ENCODE measurements at places on chromosomes 7 and 10. TPM values are rescaled to one million over a fixed set of nuclear protein-coding genes. Genes with fewer than 3 reads are reported as not detected.

GRCh38 chr10:56469482-56469881 is 108.4 kb upstream of the ZWINT start:
- H3K36me3 ChIP-seq: no peaks in the 10 kb centered on the region
- no peaks in the 10 kb centered on the region for H3K27me3 ChIP-seq
- no peak overlapping the region for H3K4me3 ChIP-seq
- no peak for DNase-seq
- no peak overlapping the region for H3K27ac ChIP-seq

GRCh38 chr10:6170638-6171037 is 32.1 kb upstream of the PFKFB3 start:
- no peaks in the 10 kb centered on the region for H3K36me3 ChIP-seq
- DNase-seq: no peak
- H3K4me1 ChIP-seq: no peaks in the 10 kb centered on the region
- H3K27ac ChIP-seq: no peak overlapping the region
- no peak overlapping the region for H3K4me3 ChIP-seq

DNA sequence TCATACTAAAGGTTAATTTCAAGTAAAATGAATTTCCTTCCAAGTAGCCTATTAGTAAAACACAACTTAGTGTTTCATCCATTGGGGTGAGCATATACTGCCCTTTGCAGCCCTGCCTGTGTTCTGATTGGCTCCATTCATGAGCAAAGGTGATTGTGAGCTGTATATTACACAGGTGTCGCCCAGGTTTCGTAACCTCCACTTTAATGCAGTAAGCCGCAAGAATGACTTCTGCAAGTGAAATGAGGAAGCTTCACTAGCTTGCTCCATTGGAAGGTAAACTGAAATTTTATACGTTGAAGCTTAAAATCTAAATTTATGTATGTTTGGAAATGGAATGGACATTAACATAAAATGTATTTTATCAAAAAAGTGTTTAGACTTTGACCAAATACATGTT is 24.4 kb downstream of the MTURN start:
- H3K4me1 ChIP-seq: peaks cover 10% of the 10 kb centered on the region
- no peak for DNase-seq
- no peaks in the 10 kb centered on the region for H3K36me3 ChIP-seq
- H3K27me3 ChIP-seq: peaks cover 2% of the 10 kb centered on the region
- no peak overlapping the region for H3K4me3 ChIP-seq

GRCh38 chr7:19747740-19748339 is 25.6 kb downstream of the TMEM196 start:
- H3K27ac ChIP-seq: no peak overlapping the region
- H3K36me3 ChIP-seq: no peaks in the 10 kb centered on the region
- H3K27me3 ChIP-seq: 0 out of 2 replicates have a peak, but pooled peaks cover 4% of the 10 kb centered on the region
- H3K4me3 ChIP-seq: no peak overlapping the region
- peak; percentile 30 for DNase-seq
- H3K4me1 ChIP-seq: no peaks in the 10 kb centered on the region

DNA sequence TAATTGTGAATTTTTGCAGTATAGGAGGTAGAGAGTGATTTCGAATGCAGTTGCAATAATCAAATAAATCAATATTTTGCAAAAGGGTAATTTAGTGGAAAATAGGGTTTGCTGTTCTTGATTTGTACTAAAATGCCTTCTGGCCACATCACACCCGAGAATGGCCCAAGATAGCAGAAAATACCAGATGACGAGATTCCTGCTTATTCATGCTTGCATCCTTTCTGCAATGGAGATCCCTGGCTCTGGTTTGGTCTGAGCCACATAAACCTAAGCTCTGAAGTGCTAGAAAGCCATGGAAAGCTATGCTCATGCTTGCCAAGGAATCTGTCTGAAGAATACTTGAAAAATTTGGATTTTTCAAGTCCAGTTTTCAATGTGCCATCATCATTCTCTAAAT is 634.2 kb upstream of the COBL start:
- H3K27ac ChIP-seq: no peak overlapping the region
- H3K4me3 ChIP-seq: no peak overlapping the region
- no peaks in the 10 kb centered on the region for H3K4me1 ChIP-seq
- H3K27me3 ChIP-seq: no peaks in the 10 kb centered on the region

- no peak overlapping the region for H3K27ac ChIP-seq
- no peaks in the 10 kb centered on the region for H3K27me3 ChIP-seq
- DNase-seq: no peak
- H3K36me3 ChIP-seq: no peaks in the 10 kb centered on the region
These were observed 117.0 kb upstream of the RET start for GRCh38 chr10:42959833-42960232.

LIPF gene
- not detected for total RNA-seq

FBXL13 gene
- 2.5 TPM for total RNA-seq

JCAD gene
- 40.7 TPM for total RNA-seq

- peak; percentile 94 for DNase-seq
- H3K36me3 ChIP-seq: no peaks in the 10 kb centered on the region
- H3K27ac ChIP-seq: peak overlapping the region; percentile 87
- no peaks in the 10 kb centered on the region for H3K27me3 ChIP-seq
- peaks cover 55% of the 10 kb centered on the region for H3K4me1 ChIP-seq
These were observed 2.0 kb downstream of the ANKRD2 start for GRCh38 chr10:97574374-97575126.

DNA sequence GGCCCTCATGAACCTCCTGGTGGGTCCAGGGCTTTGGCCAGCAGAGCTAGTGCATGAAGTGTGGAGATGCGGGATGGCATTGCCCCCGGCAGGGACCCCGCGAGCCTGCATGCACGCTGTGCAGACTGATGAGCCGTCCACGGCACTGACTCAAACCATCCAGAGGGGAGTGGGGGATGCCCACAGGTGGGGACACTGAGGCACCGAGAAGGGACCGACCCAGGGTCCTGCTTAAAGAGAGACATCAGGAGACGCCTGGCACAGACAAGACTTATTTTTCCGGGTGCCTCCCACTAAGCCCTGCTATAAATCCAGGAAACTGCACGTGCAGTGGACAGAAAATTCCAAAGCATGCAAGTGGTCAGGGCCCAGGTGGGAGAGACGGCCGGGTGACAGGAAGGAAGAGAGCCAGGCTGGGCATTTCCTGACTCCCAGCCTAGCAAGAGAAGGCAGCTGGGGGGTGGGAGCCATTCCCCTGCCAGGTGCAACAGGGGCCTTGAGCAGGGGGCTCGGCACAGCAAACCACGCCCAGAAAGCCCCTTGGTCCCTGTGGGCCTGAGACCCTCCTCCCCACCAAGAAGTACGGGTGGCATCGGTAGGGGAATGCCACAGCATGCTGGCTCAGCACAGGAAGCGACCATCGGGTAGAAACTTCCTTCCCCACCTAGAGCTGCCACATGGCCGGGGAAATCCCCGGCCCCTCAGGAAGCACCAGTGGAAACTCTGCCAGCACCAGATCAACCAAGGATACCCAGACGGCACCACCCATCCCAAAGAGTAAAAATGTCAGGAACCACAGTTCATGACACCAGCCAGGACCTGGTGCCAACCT is 91.5 kb downstream of the FOXL3 start:
- H3K4me1 ChIP-seq: peaks cover 4% of the 10 kb centered on the region
- H3K27ac ChIP-seq: no peak overlapping the region
- no peak for DNase-seq
- peaks cover 8% of the 10 kb centered on the region for H3K27me3 ChIP-seq

DNA sequence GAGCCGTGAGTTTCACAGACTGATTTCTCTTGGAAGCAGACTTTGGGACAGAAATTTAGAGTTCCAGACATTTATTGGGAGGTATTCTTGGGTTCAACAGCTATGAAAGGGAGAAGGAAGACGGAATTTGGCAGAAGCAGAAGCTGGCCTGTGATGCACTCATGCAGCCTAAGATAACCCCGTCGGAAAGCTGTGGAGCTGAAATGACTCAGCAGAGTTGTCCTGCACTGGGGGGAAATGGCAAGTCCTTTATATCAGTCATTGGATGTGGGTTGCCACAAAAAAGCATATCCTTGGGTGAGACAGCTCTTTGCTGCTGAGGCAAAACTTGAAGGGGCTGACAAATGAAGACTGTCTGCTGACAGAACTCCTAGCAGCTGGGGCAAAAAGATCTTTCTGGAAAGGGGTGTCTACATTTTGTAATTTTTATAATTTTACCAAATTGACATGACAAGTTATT is 11.5 kb upstream of the MICU1 start:
- H3K27ac ChIP-seq: no peak overlapping the region
- no peak for DNase-seq
- H3K27me3 ChIP-seq: no peaks in the 10 kb centered on the region
- no peak overlapping the region for H3K4me3 ChIP-seq
